Ascending aorta (tissue), 2 donors: ENCODE measurements at places on chromosomes 1 and 21.

DNA sequence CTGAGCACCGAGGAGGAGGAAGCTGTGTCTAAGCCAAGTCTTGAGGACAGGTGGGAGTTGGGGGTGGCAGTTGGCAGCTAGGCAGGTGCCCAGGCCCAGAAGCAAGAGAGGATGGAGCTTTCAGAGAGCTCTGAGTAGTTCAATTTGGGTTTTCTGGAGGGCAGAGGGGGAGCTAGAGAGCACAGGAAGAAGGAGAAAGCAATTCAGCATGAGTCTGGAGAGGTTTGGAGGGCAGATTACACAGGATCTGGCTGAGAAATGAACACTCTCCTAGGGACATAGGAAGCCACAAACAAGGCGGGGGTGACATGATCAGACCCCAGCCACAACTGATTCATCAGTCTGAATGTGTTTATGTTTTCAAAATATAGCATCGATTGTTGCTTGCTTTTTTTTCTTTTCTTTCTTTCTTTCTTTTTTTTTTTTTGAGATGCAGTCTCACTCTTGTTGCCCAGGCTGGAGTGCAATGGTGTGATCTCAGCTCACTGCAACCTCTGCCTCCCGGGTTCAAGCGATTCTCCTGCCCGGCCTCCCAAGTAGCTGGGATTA lies 23.8 kb downstream of the PTPRF start:
- no peak for DNase-seq

GRCh38 chr21:46091118-46091517 lies 6.8 kb upstream of the COL6A2 start:
- peak; percentile 40 for DNase-seq

DNA sequence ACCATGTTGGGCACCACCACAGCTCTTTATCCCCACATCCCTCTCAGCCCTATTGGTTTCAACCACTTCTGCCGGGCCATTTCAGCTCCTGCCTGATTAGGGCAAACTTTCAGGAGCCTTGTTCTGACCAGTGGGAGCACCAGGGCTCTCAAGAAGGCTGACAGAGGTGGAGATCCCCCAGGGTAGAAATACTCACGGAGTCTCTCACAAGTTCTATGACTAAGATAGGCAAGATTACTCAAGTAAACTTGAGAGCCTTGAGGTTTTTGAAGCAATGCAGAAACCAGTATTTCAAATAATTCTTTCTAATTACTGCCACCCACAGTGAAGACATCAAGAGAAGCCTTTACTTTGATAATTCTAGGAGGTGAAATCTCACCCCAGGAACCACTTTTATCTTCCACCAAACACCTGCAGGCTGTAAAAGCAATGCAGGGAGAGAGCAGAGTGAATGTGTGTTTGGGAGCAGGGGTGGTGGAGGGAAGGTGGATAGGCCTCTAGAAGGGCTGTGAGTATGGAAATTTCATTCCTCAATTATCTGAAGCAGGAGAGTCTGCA lies 6.6 kb upstream of the PTCH2 start:
- no peak for DNase-seq

DNA sequence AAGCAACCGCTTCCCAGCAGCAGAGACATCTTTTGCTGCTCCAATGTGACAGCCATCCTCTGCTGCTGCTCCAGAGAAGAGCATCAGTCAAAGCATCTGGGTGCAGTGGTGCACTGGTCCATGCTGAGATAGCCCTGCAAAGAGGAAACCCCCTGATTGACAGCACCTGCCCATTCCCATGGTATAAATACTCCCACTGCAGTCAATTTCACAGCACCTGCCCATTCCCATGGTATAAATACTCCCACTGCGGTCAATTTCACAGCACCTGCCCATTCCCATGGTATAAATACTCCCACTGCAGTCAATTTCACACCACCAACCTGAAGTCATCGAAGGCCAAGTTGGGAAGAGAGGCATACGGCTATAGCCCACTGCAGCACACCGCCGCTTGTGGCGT lies 25.5 kb downstream of the FBXO2 start:
- DNase-seq, result no peak

- DNase-seq, result no peak
These were observed 8.0 kb downstream of the TENT5B start for GRCh38 chr1:27004471-27005165.

DNA sequence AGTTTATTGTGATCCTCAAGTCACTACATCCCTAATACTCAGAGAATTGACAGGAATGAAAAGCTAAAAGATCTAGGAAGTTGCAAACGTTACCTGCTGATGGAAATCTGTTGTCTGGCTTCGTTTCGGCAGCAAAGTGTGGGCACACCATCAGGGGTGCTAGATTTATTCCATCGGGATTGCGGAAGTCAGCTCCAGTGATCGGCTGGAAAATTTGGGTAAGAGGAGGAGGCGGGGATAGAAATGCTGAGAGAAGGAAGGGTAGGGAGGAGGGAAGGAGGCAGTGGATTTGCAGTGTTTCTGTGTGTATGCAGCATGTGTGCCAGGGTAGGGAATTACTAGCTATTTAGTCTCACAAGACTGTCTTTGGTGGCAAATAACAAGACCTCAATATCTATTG lies at the start of gene CTSK:
Gene CTSK (minus strand): TSS at position 140 of the 400 bp plus-strand sequence. CDS start 1,455 bp downstream, outside the sequence.
- peak; percentile 64 for DNase-seq

DNA sequence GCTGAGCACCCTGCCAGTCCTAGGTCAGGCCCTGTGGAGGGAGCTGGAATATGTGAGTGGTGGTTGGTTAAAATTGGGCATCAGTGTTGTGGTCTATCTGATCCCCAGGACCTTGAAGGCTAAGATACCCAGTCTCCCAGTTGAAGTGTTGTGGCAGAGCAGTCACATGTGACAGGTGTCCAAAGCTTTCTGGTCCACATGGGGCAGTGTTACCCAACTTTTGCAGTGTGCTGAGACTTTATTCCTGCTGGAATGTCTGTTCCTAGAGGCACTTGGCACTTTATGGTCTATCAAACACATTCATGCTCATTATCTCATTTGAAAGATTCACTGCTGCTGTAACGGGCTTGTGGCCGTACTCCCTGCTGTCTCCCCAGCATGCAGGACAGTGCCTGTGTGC lies 21.0 kb upstream of the LORICRIN start:
- no peak for DNase-seq

DNA sequence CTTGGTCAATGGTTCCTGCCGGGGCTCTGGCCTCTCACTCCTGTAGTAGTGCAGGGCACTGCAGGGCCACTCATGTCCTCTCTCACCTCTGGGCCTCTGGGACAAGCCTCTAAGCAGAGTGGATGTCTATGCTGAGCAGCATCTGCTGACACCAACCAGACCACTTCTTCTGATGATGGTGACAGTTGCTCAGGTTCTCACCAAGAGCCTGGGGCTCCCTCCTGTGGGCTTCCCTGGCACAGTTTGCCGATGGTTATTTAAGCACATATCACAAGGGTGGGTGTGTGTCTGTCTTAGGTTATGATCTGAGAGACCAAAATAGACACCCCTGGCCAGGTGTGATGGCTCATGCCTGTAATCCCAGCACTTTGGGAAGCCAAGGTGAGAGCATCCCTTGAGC lies 17.4 kb upstream of the GPR137B start:
- DNase-seq, result no peak

GRCh38 chr1:109275706-109276345 lies 7.1 kb downstream of the PSRC1 start:
- DNase-seq, result no peak

DNA sequence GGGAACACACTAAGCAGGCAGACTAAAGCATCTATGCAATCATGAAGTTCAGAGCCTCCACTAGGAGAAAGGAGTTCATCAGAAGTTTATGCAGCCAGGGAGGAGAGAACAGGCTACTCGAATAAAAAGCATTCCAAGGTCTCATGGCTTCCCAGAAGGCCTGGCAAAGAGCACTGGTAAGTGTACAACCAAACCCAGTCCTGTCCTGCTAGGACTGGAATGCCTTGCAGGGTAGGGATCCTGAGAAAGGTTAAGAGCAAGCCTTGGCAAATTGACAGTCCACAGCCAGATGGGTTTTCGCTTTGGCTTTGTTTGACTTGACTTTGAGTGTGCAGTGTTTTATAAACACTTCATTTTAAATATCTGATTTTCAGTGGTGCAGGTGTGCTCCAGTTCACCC lies 133.6 kb upstream of the ATP1B1 start:
- DNase-seq, result no peak

GRCh38 chr1:8059161-8059622 lies 33.1 kb upstream of the ERRFI1 start:
- no peak for DNase-seq

GRCh38 chr1:26520339-26520738 lies 9.2 kb upstream of the RPS6KA1 start:
- DNase-seq, result no peak
